Endothelial cell of umbilical vein (primary cell): ENCODE measurements at places on chromosomes 3 and 15. TPM values are rescaled to one million over a fixed set of nuclear protein-coding genes. Genes with fewer than 3 reads are reported as not detected.

MYO5C gene
- 4.2 and 7.5 TPM in 2 replicates for polyA plus RNA-seq

FBXW12 gene
- not detected in 2 replicates for polyA plus RNA-seq

ZNF660 gene
- polyA plus RNA-seq: 0.38 and 0.44 TPM in 2 replicates

IL17RD gene
- 0.29 and 0.36 TPM in 2 replicates for polyA plus RNA-seq

MTMR10 gene
- 41.7 and 48.3 TPM in 2 replicates for polyA plus RNA-seq

CD200R1 gene
- polyA plus RNA-seq: not detected in 2 replicates

GOLGA6B gene
- not detected in 2 replicates for polyA plus RNA-seq

CPN2 gene
- polyA plus RNA-seq: not detected in 2 replicates

CA12 gene
- polyA plus RNA-seq: 1.1 and 1.4 TPM in 2 replicates

AP3B2 gene
- polyA plus RNA-seq: not detected in 2 replicates

GRK7 gene
- polyA plus RNA-seq: not detected in 2 replicates

NRROS gene
- 8.1 and 8.7 TPM in 2 replicates for polyA plus RNA-seq

ZIC4 gene
- polyA plus RNA-seq: not detected in 2 replicates

LXN gene
- 44.8 and 56.9 TPM in 2 replicates for polyA plus RNA-seq

PIERCE2 gene
- polyA plus RNA-seq: 1.4 and 1.8 TPM in 2 replicates

ADAMTS17 gene
- polyA plus RNA-seq: 0.12 and 0.16 TPM in 2 replicates

MCTP2 gene
- 0.01 TPM in 1 of 2 replicates, not detected in the other for polyA plus RNA-seq

SPINT1 gene
- 4.1 and 4.9 TPM in 2 replicates for polyA plus RNA-seq

SNX33 gene
- 7.9 and 9.7 TPM in 2 replicates for polyA plus RNA-seq

UROC1 gene
- not detected in 2 replicates for polyA plus RNA-seq

BFSP2 gene
- polyA plus RNA-seq: not detected in 2 replicates

FRMD5 gene
- polyA plus RNA-seq: 17.9 and 20.2 TPM in 2 replicates

CKMT1B gene
- polyA plus RNA-seq: not detected in 2 replicates

ALDH1A2 gene
- 14.8 and 16.3 TPM in 2 replicates for polyA plus RNA-seq

CLDN1 gene
- polyA plus RNA-seq: 0.16 and 0.32 TPM in 2 replicates

RHO gene
- not detected in 2 replicates for polyA plus RNA-seq

TMEM158 gene
- polyA plus RNA-seq: 0.15 and 0.21 TPM in 2 replicates

ATP8B4 gene
- polyA plus RNA-seq: 0.08 TPM in 1 of 2 replicates, not detected in the other

HRG gene
- not detected in 2 replicates for polyA plus RNA-seq

ROBO2 gene
- polyA plus RNA-seq: 0.06 TPM in 1 of 2 replicates, not detected in the other
